Activated CD4-positive, alpha-beta memory T cell treated with anti-CD3 and anti-CD28 coated beads for 36 hours (primary cell): ENCODE measurements at places on chromosomes 3 and 15.
A peak's percentile ranks its signal among the peaks of the same experiment; 100 is the strongest.

GRCh38 chr3:164320962-164321361 is 757.3 kb downstream of the SI start:
- DNase-seq = no peak

DNA sequence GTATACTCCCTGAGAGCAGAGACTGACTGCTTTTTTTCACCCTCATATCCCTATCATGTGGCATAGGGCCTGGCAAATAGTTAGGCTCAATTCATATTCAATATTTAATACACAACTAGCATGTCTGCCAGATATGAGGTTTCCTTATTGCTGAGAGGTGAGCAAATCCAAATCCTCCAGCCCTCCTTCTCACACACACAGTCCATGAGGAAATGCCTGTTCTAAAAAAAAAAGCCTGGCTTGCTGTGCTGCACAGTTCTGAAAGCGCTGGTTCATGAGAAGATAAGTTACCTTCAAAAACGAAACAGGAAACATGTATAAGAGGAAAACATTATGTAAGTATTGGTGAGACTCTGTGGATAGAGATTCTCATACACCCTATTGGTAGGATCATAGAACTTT is 15.5 kb upstream of the ACAP2 start:
- DNase-seq = no peak

DNA sequence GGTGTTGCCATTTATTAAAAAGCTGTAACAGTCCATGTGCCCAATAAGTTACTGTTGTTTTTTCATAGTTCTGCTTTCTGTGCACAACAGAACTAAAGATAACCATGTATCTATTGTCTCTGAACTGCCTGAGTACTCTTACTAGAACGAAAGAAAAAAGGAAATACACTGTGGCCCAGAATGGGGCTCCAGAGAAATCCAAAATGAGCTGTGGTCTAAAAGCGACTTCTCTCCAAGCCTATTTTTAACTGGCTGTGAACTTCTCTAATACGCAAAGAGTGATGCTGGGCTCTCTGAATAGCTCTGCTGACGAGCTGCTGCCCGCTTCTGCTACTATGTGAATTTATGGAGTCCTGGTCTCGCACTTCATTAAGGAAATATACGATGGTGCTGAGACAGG is 56.2 kb upstream of the LPP start:
- DNase-seq = no peak

GRCh38 chr3:117728226-117728625 is 1018.6 kb downstream of the TUSC7 start:
- DNase-seq = no peak

GRCh38 chr15:27820722-27821121 is 278.4 kb downstream of the OCA2 start:
- no peak for DNase-seq

GRCh38 chr15:64070106-64070505 is 23.5 kb downstream of the CIAO2A start:
- DNase-seq = no peak

DNA sequence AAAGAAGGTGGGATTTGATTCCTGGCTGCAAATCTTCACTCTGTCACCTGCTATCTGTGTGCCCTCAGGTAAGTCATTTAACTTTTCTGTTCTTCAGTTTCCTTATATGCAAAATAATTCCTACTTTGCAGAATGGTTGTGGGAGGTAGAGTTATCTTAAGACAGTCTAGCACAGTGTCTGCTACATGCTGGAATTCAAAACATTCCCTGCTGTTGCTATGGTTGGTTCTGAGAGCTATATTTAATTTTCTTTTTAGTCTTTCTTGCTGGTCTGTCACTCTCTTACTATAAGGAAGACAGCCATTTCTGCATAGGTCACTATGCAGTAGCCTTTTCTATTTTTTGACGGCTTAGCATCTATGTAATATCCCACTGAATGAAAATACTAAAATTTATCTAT is 4.0 kb upstream of the ADPGK start:
- no peak for DNase-seq

GRCh38 chr15:35705030-35705883 is 159.3 kb upstream of the DPH6 start:
- DNase-seq = no peak

GRCh38 chr3:109899925-109900324 is 562.6 kb upstream of the DPPA4 start:
- DNase-seq = no peak

GRCh38 chr3:71355862-71356261 is 227.7 kb downstream of the FOXP1 start:
- DNase-seq = peak; percentile 74

GRCh38 chr3:125142940-125143339 is 69.6 kb downstream of the SLC12A8 start:
- DNase-seq = no peak

- DNase-seq = no peak
Measured at GRCh38 chr3:43620831-43621655, 768 bp downstream of the ANO10 start.

DNA sequence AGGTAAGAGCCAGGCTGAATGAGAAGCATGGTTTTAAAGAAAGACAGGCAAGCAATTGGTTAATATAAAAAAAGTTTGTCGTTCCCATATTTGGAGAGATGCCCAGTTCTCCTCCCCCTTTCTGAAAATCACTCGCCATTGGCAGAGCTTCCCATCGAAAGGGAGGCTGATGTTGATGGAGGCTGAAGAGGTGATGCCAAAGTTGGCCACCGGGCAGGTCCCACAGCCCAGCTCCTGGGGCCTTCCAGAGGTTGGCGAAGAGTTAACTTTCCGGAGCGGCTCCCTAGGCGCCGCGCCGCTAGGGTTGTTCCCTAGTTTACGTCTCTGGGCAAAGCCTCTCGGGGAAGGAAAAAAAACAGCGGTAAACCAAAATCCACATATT is 793 bp downstream of the PCOLCE2 start:
- peak; percentile 12 for DNase-seq

DNA sequence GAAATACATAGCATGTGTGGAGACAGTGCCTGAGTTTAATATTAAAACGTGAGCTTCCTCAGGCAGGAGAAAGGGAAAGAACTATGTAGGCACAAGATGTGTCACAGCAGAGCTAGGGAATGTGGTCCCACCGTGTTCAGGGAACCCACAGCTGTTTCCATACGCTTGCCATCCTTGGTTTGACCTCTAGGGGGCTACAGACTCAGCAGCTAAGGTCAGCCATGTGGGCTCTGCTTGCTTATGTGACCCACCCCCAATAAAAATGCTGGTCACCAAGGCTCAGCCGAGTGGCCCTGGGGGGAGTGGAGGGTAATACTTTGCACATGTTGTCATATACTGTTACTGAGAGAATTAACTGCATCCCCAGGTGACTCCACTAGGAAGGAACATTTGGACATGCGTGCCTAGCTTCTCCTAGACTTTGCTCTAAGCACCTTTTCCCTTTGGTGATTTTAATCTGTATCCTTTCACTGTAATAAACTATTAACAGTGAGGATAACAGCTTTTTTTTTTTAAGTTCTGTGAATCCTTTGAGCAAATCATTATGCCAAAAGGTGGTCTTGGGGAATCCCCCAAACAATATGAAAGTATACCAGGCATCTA is 3.3 kb downstream of the TUBGCP5 start:
- peak; percentile 61 for DNase-seq

DNA sequence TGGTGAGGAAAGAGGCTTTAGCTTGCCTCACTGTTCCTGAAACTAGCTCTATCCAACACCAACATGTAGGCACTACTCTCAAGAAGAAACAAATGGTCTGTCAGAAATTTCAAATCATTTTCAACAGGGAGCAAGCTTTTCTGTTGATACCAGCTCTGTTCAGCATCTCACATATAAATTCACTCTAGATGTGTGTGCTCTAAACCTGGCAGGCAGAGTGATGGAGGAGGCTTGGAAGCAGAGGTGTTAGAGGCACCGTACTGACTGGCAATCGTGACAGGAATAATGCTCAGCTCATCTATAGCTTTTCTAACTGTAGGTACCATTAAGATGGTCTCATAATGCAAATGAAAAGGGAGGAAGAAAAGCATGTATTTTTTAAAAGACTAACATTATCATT is 597.2 kb upstream of the NECTIN3 start:
- DNase-seq = no peak

- no peak for DNase-seq
Measured at GRCh38 chr3:13475871-13476590, 4.1 kb upstream of the HDAC11 start.

- no peak for DNase-seq
Measured at GRCh38 chr3:58999134-58999773, 50.6 kb downstream of the CFAP20DC start.

- no peak for DNase-seq
Measured at GRCh38 chr15:73901126-73901810, 25.0 kb upstream of the LOXL1 start.

GRCh38 chr3:171677706-171678105 is 132.6 kb downstream of the PLD1 start:
- DNase-seq = no peak

- DNase-seq = no peak
Measured at GRCh38 chr3:105032541-105032940, 334.2 kb upstream of the ALCAM start.

GRCh38 chr3:28132941-28133340 is 108.5 kb upstream of the CMC1 start:
- DNase-seq = no peak

DNA sequence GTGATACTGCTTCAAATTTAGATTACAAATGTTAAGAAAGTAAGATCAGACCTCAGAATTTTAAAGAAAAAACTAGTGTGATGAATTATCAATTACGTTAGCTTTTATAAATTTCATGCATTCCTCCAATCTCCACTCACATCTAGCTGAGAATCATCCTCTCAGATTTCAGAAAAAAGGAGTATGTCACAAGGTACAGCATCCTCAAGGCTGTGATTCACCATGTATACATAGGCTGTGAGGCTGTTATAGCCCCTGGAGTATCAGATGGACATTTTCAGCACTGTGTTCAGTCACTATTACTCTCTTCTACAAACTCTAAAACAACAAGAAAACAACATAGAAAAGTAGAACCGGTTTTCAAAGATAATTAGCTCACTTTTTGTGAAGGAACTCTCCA is 214.4 kb downstream of the PCCB start:
- DNase-seq = no peak

GRCh38 chr3:123333401-123333800 is 115.5 kb downstream of the ADCY5 start:
- DNase-seq = no peak

- peak; percentile 39 for DNase-seq
Measured at GRCh38 chr3:122104515-122105194, 49.5 kb downstream of the CD86 start.

- no peak for DNase-seq
Measured at GRCh38 chr3:43709022-43709421, 18.3 kb downstream of the ABHD5 start.

DNA sequence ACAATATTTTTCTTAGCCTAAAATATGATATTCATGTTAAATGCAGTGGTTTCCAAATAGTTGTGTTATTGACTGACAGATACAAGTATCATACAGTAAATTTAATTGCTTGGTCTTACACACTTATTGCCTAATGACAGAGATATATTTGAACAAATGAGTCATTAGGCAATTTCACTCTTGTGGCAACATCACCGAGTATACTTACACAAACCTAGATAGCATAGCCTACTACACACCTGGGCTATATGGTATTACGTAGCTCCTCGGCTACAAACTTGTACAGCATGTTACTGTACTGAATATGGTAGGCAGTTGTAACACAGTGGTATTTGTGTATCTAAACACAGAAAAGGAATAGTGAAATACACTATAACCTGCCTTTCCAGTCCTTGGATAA is 50.3 kb downstream of the SERPINI1 start:
- DNase-seq = no peak

DNA sequence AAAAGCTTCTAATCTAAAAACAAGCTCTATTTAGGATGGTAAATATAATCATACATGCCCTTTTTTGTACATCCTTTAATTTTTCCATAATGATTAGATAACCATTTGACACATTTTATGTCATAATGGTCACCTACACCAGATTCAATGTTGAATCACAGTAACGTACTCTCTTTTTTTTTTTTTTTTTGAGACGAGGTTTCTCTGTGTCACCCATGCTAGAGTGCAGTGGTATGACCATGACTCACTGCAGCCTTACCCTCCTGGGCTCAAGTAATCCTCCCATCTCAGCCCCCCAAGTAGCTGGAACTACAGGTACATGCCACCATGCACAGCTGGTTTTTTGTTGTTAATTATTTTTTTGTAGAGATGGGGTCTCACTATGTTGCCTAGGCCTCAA is 49.2 kb downstream of the PROS1 start:
- no peak for DNase-seq

DNA sequence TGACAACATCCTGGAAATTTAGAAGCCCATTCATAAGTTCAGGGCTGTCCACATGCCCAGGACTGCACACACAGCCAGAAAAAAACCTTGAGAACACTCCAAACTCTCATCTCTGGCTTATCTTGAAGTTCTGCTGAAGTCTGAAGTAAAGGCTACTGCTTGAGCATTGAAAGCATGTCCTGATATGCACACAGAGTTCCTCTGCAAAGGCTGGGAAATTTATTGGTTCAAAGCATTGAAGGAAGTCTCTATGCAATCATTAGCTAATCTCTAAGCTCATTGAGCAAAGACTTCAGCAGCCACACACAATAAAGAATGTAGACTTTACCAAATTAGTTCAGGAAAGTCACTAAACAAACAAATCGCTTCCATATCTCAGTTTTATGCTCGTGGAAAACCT is 162.0 kb upstream of the STT3B start:
- no peak for DNase-seq

GRCh38 chr15:101455291-101456025 is 34.0 kb downstream of the PCSK6 start:
- DNase-seq = peak; percentile 22

DNA sequence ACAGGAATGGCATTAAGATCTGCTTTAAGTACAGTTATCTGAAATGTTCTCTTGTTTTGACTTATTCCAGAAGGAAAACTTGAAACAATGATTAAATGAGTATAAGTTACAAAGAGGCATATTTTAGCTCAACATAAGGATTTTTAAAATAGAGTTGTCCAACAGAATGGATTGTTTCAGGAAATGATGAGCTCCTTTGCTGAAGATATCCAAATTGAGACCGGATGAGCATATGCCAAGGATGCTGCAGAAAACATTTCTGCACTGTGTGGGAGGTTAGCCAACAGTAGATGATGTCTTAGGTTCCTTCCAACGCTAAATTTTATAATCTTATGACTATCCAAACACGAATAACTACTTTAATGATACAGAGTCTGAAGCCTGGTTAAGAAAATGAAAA is 226.5 kb upstream of the NANOGP8 start:
- no peak for DNase-seq

GRCh38 chr15:38944536-38944935 is 379.9 kb upstream of the RASGRP1 start:
- DNase-seq = no peak

GRCh38 chr3:61157414-61157813 is 93.8 kb downstream of the FHIT start:
- DNase-seq = no peak

GRCh38 chr3:8499181-8499611 is 2.4 kb upstream of the LMCD1 start:
- DNase-seq = no peak

- DNase-seq = no peak
Measured at GRCh38 chr3:125611908-125612307, 16.6 kb upstream of the OSBPL11 start.

DNA sequence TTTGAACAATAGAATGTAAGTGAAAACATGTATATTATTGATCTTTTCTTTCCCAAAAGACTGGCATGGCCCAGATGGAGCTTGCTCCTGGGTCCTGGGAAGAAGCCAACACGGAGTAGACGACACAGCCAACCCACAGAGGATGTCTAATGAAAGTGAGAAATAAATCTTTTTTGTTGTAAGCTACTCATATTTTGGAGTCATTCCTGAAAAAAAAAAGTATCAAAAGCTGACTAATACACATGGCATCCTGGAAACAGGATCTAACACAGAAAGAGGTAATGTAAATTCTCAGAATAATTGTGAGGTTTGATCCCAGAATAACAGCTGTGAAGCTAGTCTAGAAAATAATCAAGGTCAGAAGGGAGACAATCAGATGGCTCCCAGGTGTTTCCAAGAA is 12.6 kb upstream of the FRMD5 start:
- no peak for DNase-seq
